ENCODE measurements at places on chromosomes 1 and 21. TPM values are rescaled to one million over a fixed set of nuclear protein-coding genes. Genes with fewer than 3 reads are reported as not detected.

DNA sequence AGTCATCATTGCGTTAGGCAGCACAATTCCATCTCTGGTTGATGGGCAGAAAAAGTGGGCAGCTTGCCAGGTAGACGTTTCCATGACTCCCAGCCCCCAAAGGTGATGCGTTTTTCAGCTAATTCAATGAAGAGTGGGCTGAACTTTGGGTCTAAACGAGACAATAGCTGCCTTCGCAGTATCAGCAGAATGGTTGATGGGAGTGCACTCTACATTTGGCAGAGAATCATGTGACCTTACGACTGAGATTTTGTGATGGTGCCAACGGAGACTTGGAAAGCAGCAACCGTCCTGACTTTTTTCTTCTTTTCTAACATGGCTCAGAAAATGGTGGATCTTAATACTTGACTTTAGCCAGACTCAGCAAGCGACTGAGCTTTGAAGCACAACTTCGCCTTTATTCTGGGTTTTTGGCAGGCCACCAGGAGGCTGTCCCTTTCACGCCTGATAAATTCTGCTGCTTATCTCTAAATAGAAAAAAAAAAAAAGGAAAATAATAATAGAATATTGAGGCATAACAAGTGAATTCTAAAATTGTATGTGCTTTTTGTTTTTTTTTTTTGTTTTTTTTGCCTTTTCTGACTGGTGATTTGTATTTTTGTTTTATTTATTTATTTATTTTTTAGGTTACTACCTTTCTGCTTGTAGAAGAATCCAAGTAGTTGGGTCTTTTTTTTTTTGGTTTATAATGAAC is 804.8 kb downstream of the USP25 start:
- H3K27ac ChIP-seq: no peak overlapping the region
- H3K36me3 ChIP-seq: no peaks in the 10 kb centered on the region
- no peak overlapping the region for H3K4me3 ChIP-seq
- DNase-seq: no peak
- H3K4me1 ChIP-seq: no peaks in the 10 kb centered on the region

DNA sequence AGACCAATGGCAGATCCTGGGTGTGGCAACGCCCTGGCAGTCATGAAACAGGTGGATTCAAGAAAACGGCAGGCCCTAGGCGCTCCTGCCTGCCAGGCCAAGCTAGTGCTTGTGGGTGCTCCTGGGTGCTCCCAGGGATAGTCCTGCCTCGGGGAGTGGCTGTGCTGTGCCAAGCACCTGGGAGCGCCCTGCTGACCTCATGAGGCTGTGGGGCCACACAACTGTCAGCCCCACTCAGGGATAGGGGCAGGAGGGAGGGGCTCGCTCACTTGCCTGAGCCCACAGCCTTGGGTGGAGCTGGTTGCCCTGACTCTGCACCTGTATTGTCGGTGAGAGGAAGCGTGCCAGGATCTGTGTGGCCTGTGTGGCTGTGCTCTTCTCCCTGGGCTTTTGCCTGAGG is 9.4 kb downstream of the SNAP47 start:
- H3K27me3 ChIP-seq: no peaks in the 10 kb centered on the region
- H3K4me3 ChIP-seq: no peak overlapping the region
- peaks cover 6% of the 10 kb centered on the region for H3K36me3 ChIP-seq

DNA sequence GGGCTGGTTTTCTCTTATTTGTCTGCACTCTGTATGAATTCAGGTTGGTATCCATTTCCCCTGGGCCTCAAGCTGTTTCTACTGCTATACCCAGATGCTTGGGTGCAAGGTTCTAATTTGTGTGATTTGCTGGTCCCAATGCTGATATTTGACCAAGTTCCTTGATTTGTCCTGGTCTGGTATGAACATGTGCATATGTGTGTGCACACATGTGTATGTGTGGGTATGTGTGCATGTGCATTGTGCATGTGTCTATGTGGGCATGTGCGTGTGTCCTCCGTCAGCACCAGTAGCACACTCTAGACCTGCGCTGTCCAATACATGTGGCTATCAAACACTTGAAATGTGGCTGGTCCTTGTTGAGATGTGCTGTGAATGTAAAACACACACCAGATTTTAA is 102.4 kb upstream of the TSPAN2 start:
- no peaks in the 10 kb centered on the region for H3K27me3 ChIP-seq
- no peaks in the 10 kb centered on the region for H3K4me1 ChIP-seq
- no peak for DNase-seq
- no peak overlapping the region for H3K4me3 ChIP-seq
- no peaks in the 10 kb centered on the region for H3K36me3 ChIP-seq

The TMEM200B gene
- 0.06 TPM for polyA plus RNA-seq

DNA sequence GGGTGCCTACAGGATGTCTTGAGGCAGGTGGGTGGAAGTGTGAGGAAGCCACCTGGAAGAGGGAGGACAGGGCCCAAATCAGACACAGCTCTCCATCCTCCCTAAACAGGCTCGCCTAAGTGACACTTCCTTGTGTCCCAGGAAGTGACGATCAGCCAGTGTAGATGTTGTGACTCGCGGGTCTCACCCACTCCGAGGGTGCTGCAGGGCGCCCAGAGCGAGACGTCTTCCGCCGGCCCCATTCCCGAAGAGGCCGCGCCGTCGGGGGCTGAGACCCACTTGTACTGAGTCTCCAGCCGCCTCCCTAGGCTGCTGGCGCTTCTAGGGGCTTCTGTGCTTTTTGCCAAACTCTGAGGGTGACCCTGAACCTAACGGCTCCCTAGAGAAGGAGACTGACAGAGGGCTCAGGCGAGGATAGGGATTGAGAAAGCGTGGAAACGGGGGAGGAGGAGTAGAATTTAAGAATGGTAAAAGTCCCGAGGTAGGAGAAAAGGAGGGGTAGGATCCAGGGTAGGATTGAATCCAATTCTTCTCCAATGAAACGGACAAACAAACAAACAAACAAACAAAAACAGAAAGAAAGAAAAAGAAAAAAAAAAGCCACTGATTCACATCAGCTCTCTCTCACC is 543 bp upstream of the MARK1 start:
- H3K4me1 ChIP-seq: no peaks in the 10 kb centered on the region
- H3K27ac ChIP-seq: no peak overlapping the region
- no peaks in the 10 kb centered on the region for H3K36me3 ChIP-seq

- no peak for DNase-seq
- H3K27ac ChIP-seq: no peak overlapping the region
- no peaks in the 10 kb centered on the region for H3K4me1 ChIP-seq
Observed at GRCh38 chr1:56222914-56223540, 356.3 kb downstream of the PLPP3 start.

DNA sequence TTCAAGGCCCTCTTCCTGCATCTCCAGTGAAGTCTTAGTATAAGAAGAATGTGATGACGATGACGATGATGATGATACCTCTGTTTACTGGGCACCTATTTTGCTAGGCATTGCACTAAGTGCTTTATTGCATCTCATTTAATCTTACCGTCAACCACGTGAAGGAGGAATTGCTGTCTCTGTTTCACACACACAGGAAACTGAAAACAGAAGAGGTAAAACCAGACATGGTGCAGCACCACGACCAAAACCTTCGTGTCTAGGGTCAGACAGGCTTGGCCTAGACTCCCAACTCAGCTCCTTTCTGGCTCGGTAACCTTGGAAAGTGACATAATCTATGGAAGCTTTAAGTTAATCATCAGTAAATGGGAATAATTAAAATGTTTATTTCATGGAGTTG is 20.7 kb upstream of the KCNA2 start:
- H3K4me1 ChIP-seq: peaks cover 28% of the 10 kb centered on the region
- DNase-seq: no peak
- no peaks in the 10 kb centered on the region for H3K27me3 ChIP-seq
- no peaks in the 10 kb centered on the region for H3K36me3 ChIP-seq
- no peak overlapping the region for H3K4me3 ChIP-seq
- H3K27ac ChIP-seq: no peak overlapping the region

DNA sequence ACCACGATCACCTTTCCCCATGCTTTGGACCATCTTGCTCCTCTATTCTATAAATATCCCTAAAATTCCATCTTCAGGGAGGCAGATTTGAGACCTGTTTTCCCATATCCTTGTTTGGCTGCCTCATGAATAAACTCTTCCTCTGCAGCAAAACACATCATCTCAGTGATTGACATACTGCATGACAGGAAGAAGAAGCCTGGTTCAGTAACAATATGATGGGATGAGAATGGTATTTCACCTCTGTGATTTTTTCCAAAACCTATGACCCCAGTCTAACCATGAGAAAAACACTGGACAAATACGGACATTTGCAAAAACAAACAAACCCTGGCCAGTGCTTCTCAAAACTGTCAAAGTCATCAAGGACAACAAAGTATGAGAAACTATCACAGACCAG is 53.8 kb upstream of the ZSWIM5 start:
- no peaks in the 10 kb centered on the region for H3K36me3 ChIP-seq
- H3K4me3 ChIP-seq: no peak overlapping the region
- H3K4me1 ChIP-seq: no peaks in the 10 kb centered on the region
- H3K27me3 ChIP-seq: no peaks in the 10 kb centered on the region
- H3K27ac ChIP-seq: no peak overlapping the region
- no peak for DNase-seq

The LRRC3 gene
- 0.06 TPM for polyA plus RNA-seq

- DNase-seq: no peak
- H3K4me1 ChIP-seq: no peaks in the 10 kb centered on the region
- H3K27ac ChIP-seq: no peak overlapping the region
Observed at GRCh38 chr1:231750818-231751362, 124.3 kb downstream of the DISC1 start.

GRCh38 chr1:182357913-182358312 is 33.7 kb downstream of the GLUL start:
- H3K27ac ChIP-seq: no peak overlapping the region
- no peaks in the 10 kb centered on the region for H3K27me3 ChIP-seq
- DNase-seq: no peak
- H3K4me1 ChIP-seq: no peaks in the 10 kb centered on the region

GRCh38 chr1:227568593-227568992 is 5.2 kb downstream of the ZNF678 start:
- no peak overlapping the region for H3K27ac ChIP-seq
- no peaks in the 10 kb centered on the region for H3K4me1 ChIP-seq
- H3K36me3 ChIP-seq: no peaks in the 10 kb centered on the region
- no peak overlapping the region for H3K4me3 ChIP-seq
- no peaks in the 10 kb centered on the region for H3K27me3 ChIP-seq

GRCh38 chr1:2378441-2378851 is 12.9 kb downstream of the MORN1 start:
- H3K4me1 ChIP-seq: peaks cover 10% of the 10 kb centered on the region
- no peak overlapping the region for H3K27ac ChIP-seq
- no peak overlapping the region for H3K4me3 ChIP-seq

DNA sequence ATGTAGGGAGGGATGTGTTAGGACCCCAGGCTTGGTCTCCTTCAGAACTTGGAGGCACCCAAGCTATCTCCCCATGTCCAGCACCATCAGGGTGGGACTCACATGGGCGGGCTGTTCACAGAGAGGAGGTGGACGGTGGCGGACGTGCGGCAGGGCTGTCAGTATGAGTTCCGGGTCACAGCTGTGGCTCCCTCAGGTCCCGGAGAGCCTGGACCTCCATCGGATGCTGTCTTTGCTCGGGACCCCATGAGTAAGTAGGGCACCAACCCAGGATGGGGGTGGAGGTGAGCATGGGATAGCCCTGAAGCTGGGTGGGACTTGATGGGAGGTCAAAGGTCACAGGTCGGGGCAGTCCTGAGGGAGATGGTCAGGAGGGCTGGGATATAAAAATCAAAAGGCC is 27.8 kb downstream of the IGFN1 start:
- H3K36me3 ChIP-seq: no peaks in the 10 kb centered on the region
- no peak overlapping the region for H3K4me3 ChIP-seq
- no peaks in the 10 kb centered on the region for H3K4me1 ChIP-seq
- DNase-seq: no peak
- no peak overlapping the region for H3K27ac ChIP-seq
- H3K27me3 ChIP-seq: no peaks in the 10 kb centered on the region
